ENCODE measurements at places on chromosomes 3 and 15.

GRCh38 chr3:98978068-98978811 is 76.7 kb upstream of the DCBLD2 start:
- DNase-seq, result no peak

DNA sequence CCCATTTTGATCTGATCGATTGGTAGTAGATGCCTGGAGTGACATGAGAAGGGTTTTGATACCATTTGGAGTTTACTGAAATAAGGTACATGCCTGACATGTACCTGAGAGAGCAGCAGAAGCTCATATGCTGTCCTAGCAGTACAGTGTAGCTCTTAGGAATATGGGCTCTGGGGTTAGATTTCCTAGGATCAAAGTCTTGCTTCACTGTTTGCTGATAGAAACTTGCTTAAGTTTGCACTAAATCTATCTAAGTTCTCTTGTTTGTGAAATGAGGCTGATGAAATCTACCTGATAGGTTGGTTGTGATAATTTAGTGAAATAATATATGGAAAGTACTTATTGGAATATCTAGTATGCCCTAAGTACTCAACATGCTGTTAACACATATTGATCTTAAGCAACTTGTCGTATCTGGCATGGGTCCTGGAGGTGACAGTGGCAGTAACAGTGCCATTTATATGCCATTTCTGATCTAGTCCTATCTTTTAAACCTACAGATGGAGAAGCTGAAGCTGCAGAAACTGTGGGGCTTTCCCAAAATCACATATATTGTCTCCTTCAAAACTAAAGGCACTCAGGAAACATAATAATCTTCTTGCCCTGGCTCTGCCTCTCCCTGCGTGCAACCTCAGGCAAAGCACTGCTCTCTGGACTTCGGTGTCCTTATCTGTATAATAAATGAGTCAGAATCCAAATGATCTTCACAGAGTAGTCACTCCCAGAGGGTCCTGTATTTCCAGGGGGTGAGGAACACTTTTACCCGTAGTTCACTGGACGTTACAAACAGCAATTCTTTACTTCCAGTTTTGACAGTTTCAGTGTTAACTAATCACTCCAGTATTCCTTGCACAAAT is 223.6 kb upstream of the SETMAR start:
- DNase-seq, result no peak

GRCh38 chr3:185537369-185537970 is 14.9 kb downstream of the LIPH start:
- peak; percentile 62 for DNase-seq

GRCh38 chr3:190345027-190345821 is 23.0 kb upstream of the CLDN1 start:
- no peak for DNase-seq

DNA sequence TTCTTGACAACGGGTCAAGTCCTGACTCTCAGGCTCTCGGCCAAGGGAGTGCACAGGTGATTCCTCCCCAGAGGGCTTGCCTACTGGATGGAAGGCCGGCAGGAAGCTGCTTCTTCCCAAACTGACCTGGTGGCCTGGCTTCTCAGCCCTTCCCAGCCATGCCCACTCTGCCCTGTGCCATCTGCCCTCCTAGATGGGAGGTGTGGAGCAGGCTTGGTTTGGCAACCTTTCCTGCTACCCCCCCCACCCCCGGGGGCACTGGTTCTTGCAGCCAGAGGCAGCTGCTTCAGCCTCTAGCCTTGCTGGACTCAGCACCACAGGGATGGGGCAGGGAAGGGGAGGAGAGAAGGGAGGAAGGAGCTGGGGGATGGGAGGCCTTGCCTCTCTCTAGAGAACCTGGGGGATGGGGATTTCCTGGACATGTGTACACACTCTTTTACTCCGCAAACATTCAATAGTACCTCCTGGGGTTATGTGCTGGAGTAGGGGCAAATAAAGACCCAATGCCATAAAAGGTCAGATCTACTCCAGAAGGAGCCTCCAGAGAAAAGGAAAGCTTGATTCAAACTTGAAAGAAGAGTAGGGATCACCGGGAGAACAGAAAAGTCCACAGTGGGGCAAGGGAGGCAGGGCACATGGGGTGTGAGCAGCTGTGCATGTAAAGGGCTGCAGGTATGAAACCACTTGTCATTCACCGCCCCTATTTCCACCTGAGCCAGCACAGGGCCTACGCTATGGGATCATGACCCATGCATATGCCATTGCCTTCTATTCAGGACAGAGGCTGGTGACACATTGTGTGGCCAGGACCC is 4.2 kb upstream of the DAPK2 start:
- DNase-seq, result no peak

DNA sequence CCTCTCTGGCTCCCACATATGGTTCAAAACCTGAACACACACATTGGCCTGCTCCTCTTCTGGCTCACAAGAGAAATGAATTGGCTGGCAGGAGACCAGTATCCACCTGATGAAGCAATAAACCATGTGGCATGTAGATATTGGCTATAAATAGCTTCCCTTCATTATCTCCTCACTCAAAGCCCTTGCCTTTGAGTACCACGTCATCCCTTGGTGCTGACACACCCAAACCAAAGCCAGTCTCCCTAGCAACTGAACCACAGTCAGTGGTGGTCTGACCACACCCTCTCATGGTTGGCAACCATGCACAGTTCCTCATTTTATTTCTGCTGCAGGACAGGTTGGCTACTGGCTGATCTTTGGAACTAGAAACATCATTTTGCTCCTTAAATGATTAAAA is 98.8 kb downstream of the ZNF621 start:
- DNase-seq, result no peak

- no peak for DNase-seq
Measured at GRCh38 chr3:132346841-132347736, 29.9 kb downstream of the ACP3 start.

DNA sequence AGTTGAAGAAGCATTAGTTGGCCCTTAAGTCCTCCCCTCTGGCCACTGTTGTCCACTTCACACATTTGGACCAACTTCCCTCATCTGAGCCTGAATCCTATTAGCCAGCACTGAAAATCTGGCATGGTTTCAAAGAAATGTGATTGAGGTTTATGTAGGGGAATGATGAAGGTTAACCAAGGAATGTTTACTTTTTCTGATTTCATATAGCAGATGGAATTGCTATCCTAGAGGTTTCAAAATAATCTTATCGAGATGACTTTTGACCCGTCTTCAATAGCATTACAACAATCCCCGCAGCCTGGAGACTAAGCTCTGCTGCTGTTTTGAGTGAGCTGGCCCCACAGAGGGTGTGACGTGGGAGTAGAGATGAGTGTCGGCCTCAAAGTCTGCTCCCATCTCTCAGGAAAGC is 200.8 kb upstream of the IL12A start:
- DNase-seq, result no peak

- no peak for DNase-seq
Measured at GRCh38 chr15:91224755-91225380, 124.8 kb downstream of the SV2B start.

GRCh38 chr3:9769426-9770275 is at the start of gene CAMK1:
Gene CAMK1 (minus strand): TSS chr3:9769947. CDS start chr3:9767749, 2,198 bp downstream.
- DNase-seq, result peak; percentile 21

DNA sequence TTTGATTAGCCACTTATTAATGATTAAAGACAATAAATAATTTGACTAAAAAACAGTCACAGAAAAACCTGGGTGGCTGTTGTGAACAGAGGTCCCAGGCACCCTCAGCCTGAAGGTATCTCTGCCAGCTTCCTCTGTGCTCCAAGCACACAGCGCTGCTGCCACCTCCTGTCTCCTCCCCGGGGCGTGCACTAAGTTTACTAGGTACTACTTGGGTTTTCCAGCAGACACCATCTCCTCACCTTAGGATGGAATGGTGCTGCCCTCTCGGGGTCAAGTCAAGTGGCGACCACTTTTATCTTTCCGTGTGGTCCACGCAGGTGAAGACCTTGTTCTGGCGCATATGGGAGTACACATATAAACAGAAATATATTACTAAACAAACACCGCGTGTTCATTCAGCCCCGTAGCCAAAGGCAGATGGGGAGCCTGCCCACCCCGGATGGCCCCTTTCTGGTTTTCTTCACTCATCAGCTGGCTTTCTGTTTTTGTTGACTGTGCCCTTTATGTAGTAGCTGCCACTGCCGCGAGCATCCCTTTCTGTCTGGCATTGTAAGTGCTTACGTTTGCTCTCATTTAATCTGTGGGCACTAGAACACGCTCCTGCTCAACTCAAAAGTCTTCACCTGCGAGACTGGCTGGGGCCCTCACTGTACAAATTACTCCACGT is 128.0 kb downstream of the LRIG1 start:
- no peak for DNase-seq

GRCh38 chr15:93451265-93451664 is 362.3 kb upstream of the RGMA start:
- DNase-seq, result no peak

- no peak for DNase-seq
Measured at GRCh38 chr15:90232941-90233386, 777 bp downstream of the CIB1 start.

- DNase-seq, result no peak
Measured at GRCh38 chr3:141553055-141553454, 66.2 kb downstream of the RASA2 start.

DNA sequence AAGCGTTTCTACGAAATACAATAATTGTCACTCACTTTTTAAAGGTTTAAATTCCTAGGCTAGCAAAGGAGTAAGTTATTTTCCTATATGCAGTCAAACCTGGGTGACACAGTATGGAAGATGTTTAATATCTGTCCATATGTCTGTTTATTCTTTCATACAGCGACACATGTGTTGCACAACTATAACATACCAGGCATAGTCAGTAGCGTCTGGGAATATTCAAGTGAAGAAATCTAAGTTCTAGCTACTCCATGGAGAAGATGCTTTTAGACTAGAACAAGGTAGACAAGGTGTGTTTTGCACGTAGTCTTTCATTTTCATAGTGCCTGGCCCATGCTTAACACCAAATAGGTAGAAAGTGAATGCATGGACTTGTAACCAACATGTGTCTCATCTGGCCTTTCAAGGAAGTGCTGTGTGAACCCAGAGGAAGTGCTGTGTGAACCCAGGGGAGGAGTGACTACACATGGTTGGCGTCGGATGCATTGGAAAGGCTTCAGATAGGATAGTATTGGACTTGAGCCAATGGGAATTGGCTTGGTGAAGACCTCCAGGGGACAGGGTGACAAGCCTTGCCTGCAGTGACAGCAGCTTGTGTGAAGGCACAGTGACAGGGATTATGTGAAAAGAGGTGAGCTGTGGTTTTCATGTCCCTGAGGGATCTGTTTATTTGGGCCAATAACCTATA is 267.0 kb downstream of the PTPRG start:
- DNase-seq, result no peak

- DNase-seq, result no peak
Measured at GRCh38 chr15:73474785-73475184, 31.8 kb downstream of the REC114 start.

- no peak for DNase-seq
Measured at GRCh38 chr3:177781686-177782161, 584.4 kb upstream of the TBL1XR1 start.

GRCh38 chr3:15367059-15367458 is 34.7 kb upstream of the SH3BP5 start:
- DNase-seq, result no peak

GRCh38 chr15:78263907-78264303 is 457 bp upstream of the DNAJA4 start:
- DNase-seq, result no peak
